ENCODE measurements at places on chromosomes 2 and 18.

DNA sequence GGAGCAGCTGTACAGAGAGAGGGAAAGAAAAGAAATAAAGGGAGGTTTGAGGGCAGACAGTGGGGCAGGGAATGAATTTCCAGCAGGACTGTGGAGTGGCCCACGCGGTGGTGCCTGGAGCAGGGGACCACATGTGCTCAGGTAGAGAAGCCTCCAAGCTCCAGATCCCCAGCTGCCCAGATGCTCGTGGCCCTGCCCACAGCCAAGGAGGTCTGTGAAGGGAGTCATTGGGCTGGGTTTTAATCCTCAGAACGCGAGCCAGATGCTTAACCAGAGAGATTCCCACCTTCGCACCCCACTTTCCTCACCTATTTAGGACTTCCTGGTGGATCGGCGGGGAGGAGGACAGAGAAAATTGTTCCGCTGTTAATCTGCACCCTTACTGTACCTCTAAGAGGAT, 369.4 kb downstream of the PARD3B start:
- DNase-seq = no peak

GRCh38 chr2:217418090-217418489, 558.2 kb upstream of the TNP1 start:
- no peak for DNase-seq

DNA sequence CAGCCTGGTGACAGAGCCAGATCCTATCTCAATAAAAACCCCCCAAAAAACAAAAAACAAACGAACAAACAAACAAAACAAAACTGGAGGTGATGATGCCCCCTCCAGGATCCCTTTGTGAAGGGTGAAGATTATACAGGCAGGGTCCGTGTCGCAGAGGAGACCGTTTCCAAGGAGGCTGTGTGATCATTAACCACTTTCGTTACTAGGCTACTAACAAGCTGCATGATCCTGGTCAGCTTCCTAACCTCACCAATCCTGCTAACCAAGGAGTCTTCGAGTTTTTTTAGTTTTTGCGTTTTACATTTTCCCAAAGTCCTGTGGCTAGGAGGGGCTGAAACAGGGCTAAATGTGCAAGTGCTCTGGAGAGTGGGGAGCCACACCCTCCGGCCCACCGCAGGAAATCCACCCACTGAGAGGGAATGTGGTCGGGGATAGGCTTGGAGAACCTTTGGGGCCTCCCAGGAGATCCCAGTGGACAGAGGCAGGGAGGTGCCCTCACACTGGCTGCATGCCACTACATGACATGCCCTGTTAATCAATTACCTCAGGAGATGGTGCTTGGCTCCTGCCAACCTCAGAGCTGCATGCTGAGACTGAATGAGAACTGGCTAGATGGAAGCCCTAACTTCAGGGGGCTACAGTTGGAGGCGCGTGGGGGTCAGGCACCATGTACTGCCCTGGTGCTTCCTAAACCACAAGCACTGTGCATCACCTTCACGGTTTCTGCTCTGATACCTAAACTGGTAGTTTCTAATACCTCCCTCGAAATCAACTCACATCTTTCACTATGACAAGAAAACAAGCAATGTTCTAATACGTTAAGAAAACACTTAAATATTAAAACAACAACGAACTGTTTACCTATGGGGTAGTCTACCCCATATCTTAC, 67.5 kb upstream of the RGPD5 start:
- no peak for DNase-seq

DNA sequence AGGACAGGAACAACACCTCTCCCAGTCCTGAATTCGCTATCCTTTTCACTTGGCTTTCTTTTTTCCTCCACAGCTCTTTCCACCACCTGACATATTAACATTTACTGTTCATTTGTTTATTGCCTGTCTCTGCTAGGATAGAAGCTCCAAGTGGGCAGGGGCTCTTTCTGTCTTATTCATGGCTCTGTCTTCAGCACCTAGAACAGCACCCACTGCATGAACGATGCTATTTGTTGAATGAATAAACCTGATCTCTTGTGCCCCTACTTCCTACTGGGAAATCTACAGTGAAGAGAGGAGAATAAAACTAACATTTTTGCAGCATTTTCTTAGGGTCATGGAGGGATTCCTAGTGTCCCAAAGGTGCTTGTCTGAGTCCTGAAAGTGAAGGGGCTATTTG, 24.4 kb upstream of the GAREM2 start:
- no peak for DNase-seq

GRCh38 chr18:42813570-42813969, 301.9 kb downstream of the RIT2 start:
- no peak for DNase-seq

GRCh38 chr2:201784563-201784962, 3.8 kb upstream of the ALS2 start:
- no peak for DNase-seq

- no peak for DNase-seq
Measured at GRCh38 chr18:36735130-36735529, 93.7 kb downstream of the TPGS2 start.

DNA sequence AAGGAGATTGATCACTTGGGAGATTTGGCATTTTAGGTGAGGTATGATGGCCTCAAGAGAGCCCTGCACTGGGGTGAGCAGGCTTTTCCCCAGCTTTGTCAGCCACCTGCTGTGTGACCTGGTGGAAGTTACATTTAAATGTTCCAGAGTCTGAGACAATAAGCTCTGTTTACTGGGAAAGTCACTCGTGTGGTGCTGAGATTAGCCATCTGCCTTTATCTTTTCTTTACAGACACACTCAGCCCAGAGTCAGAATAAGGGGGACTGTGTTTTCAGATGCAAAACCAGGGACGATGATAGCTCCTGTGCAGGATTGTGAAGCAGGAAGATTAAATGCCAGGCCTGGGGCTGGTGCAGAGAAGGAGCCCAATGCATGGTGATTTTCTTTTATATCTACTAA, 47.9 kb downstream of the SH3RF3 start:
- no peak for DNase-seq

GRCh38 chr2:53247956-53248735, 519.5 kb upstream of the CHAC2 start:
- no peak for DNase-seq

GRCh38 chr2:119518401-119519056, 5.8 kb downstream of the SCTR start:
- no peak for DNase-seq

GRCh38 chr2:163768881-163769695, 33.3 kb upstream of the FIGN start:
- no peak for DNase-seq
